ENCODE measurements at places on chromosomes 3 and 15.

DNA sequence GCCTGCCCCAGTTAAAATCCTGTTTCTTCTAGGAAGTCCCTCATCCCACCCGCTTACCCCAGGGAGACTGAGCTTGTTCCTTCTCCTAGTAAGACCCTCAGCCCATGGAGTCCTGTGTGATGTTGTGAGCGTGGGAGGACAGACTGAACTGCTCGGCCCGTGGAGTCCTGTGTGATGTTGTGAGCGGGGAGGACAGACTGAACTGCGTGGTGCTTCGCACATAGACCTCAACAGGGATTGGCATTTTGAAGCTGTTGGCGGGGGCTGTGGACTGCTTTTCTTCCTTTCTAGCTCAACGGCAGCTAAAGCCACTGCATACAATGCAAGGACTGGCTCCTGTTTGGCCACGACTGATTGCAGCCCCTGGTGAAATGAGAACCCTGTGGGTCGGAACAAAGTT lies 1.6 kb upstream of the SPTBN5 start:
- no peak for DNase-seq

- no peak for DNase-seq
Measured at GRCh38 chr3:10688126-10688525, 127.9 kb upstream of the SLC6A11 start.

- DNase-seq = no peak
Measured at GRCh38 chr3:100720426-100720825, 11.1 kb downstream of the TFG start.

GRCh38 chr3:128624526-128625138 lies 26.0 kb downstream of the RPN1 start:
- DNase-seq = no peak

- DNase-seq = no peak
Measured at GRCh38 chr3:58085616-58086015, 77.4 kb downstream of the FLNB start.

Data from hematopoietic multipotent progenitor cell treated with erythropoietin and hydrocortisone succinate and interleukin-3 and kit ligand, for 17 days (in vitro differentiated cells).